HCT116 (cell line): ENCODE measurements at places on chromosomes 16 and 17. TPM values are rescaled to one million over a fixed set of nuclear protein-coding genes. Genes with fewer than 3 reads are reported as not detected.

The ITGA2B gene
- total RNA-seq: 7.6 TPM

DNA sequence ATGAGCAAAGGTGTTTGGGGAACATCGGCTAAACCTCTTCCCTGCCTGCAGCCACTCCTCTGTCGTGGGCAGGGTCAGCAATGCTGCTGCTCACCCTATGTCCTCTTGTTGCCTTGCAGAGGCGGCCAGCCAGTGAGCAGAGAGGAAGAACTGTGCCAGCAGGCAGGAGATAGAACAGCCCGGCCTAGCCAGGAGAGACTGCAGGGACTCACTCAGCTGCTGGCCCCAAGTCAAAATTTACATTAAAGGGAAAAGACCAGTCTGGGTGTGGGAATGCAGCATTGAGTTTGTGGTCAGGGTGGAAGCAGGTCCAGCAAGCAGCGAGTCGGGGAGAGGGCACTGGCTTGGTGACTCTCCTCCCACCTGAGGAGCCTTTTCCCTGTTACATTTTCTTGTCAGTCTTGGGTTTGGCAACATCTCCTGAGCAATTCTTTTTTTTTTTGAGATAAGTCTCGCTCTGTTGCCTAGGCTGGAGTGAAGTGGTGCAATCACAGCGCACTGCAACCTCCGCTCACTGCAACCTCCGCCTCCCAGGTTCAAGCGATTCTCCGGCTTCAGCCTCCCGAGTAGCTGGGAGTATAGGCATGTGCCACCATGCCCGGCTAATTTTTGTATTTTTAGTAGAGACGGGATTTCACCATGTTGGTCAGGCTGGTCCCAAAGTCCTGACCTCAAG, 22.7 kb downstream of the LIG3 start:
- DNase-seq: no peak

- DNase-seq: no peak
Measured at GRCh38 chr17:50618941-50619340, 15.7 kb upstream of the ABCC3 start.

- DNase-seq: no peak
Measured at GRCh38 chr17:7927596-7927995, 2.1 kb downstream of the KCNAB3 start.

GRCh38 chr17:58334661-58335060, 6.1 kb upstream of the TSPOAP1 start:
- no peak for DNase-seq

GRCh38 chr16:71930013-71930563, 34.8 kb downstream of the IST1 start:
- DNase-seq: no peak

- DNase-seq: no peak
Measured at GRCh38 chr17:4142107-4142900, 526 bp downstream of the ZZEF1 start.

- DNase-seq: no peak
Measured at GRCh38 chr16:73915935-73916334, 380.7 kb upstream of the PSMD7 start.

GRCh38 chr16:27238591-27238990, 30.0 kb downstream of the NSMCE1 start:
- no peak for DNase-seq

GRCh38 chr16:57600048-57600835, 28.2 kb upstream of the ADGRG1 start:
- peak; percentile 47 for DNase-seq

The IFI35 gene
- total RNA-seq: 14.8 TPM

DNA sequence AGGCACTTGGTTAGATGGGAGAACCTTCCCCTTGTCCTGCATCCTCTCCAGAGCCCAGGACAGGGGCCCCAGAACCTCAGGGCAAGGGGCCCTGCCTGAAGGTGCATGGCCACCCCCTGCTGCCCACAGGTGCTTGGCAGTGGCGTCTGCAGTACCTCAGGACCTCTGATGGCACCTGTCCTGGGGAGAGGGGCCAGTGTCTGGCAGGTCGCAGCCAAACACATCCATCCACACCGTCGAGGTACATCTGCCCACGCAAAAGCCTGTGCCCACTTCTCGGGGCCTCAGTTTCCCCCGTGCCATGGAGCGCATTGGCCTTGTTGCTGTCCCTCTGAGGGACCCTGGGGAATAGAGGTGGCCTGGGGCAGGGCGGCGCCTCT, 9.3 kb downstream of the MAP2K3 start:
- no peak for DNase-seq

DNA sequence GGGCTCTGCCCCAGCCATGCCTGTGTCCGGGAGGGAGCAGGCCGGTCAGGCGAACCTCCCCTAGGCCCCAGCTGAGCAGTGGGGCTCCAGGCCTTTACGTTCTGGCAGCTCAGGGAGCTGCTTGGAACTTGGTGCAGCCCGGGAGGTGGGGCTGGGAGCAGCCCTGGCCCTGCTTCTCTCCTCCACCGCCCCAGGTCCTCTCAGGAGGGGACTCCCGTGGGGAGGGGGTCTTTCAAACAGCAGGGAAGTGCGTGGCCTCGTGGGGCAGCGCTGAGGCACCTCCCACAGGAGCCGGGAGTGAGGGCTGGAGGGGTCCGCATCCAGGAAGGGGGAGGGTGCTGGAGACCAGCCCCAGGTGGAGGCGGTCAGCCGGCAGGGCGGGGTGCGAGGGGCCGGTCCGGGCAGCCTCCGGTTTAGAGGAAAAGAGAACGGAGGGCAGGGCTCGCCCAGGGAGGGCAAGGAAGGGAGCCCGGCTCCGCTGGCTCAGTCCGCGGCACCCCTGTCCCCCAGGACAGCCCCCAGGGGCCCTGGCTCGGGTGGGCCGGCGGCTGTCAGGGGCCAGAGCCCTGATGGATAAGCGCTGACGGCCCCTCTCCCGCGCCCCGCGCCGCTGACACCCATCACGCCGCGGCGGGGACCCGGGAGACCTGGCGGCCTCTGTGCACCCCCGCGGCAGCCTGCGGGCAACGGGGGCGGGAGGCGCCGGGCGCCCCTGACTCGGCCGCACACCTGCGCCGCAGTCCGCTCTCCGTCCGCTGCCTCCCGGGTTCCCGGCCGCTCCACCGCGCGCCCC, 587 bp upstream of the PRR35 start:
- no peak for DNase-seq

DNA sequence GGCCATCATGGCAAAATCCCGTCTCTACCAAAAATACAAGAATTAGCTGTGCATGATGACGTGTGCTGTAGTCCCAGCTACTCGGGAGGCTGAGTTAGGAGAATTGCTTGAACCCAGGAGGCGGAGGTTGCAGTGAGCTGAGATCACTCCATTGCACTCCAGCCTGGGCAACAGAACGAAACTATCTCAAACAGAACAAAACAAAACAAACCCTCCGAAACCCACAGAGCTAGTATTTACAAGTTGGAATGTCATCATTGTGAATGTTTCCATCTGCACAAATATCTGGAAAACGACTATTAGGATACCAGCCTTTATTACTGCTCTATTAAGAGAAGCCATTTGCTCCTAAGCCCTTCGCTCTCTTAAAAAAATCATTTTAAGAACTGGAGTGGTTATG, 26.0 kb downstream of the SMARCE1 start:
- no peak for DNase-seq

DNA sequence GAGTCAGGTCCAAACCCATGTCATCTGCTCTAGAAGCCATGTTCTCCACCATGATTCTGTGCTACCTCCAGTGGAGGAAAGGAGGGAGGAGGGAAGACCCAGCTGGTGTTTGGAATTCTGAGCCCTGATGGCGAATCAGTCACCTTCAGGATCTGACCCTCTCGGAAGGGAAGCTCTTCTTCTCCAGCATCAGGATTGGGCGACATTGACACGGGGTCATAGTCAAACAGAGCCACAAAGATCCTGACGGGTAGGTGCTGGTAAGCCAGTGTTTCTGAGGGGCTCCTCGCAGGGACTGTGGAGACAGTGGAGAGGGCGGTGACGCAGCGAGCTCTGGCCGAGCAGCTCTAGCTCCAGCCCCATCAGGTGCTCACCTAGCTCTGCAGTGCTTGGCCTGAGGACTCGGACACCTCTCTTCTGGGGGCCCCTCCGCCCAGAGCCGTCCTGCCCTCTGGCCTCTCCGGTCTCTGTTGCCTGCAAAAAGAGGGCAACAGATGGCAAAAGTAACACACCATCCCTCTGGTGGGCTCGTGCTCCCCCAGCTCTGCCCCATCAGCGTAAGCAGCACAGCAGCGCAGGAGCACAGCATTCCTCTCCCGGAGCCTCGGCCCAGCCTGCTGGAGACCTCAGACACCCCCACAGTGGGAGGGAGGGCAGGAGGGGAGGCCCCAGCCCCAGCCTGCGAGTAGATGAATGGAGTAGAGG, 21.0 kb downstream of the TSPOAP1 start:
- no peak for DNase-seq

- DNase-seq: no peak
Measured at GRCh38 chr17:41710472-41711090, 1.6 kb upstream of the GAST start.

DNA sequence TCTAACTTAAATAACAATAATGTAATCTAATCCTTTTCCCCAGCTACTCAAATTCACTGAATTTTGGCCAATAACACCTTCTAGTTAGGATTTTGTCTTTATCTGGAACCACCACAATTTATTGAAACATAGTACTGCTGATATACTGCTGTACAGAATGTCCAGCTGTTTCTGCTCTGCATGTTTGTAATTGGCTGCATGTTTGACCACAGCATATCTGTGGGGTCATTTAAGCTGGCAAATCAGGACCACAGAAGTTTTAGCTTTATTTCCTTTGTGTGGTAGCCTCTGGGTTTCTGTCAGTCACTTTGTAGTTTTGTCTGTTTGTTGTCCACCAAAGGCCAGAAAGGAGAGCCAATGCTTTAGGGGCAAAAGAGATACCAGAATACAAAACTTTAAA, 22.2 kb upstream of the RAB11FIP4 start:
- DNase-seq: no peak

DNA sequence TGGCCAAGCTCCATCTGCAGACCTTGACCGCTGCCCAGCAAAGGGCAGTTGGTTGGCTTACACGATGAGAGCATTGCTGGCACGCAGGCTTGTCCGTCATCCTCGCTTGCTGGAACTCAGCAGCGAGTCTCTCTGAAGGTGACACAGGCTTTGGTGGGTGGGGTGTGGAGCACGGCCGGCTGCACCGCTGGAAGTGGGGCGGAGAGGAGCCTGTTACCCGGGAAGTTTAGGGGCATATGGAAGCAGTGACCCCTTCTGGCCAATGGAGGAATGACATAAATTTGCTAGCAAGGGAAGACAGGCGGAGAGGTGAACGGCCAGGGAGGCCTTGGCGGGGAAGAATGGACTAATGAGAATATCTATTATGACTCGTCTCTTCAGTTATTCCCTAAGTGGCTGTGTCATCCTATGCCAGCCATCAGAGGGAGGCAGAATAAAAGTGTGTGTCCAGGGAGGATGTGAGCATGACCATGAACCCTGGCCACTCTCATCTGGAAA, 65.9 kb upstream of the SDK2 start:
- peak; percentile 67 for DNase-seq

GRCh38 chr16:86734543-86735460, 156.5 kb downstream of the FOXL1 start:
- no peak for DNase-seq

DNA sequence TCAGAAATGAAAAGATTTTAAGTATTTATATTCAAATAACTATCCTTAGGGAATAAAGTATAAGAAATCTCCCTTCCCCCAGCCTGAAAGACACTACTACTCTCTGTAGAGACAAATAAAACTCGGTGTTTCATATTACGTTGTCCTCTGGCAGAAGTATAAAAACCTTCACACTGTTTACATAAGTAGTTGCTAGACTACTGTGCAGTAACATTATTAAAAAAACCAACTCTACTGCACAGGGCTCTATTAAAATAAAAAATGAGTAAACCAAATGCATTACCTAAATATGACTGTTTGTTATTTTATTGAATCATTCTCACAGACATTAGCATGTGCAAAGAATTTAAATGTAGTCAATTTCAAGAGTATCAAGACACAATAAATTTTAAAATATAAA, 67.4 kb downstream of the MED13 start:
- DNase-seq: no peak

The SGCA gene
- 0.37 TPM for total RNA-seq

- no peak for DNase-seq
Measured at GRCh38 chr17:67636834-67637520, 80.8 kb upstream of the NOL11 start.

DNA sequence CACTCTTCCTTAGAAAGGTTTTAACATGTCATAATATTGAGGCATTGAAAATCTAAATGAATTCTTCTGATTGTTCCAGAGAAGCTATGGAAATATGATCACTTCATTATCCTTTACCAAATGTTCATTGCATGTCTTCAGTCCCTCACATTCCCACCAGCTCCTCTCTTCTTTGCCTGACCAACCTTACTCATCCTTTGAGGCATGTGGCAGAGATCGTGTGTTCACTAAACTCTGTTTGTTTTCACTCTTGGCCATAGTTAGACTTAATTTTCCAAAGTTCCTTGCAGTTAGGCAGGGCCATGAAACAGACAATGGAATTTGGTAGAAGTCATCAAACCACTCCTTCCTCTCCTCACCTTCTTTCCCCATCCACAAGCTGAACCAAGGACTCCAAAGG, 266.5 kb upstream of the HSBP1 start:
- DNase-seq: no peak

GRCh38 chr17:67227488-67227887, 17.5 kb downstream of the HELZ start:
- DNase-seq: no peak

The KRT26 gene
- total RNA-seq: not detected

GRCh38 chr16:89080196-89080853, 13.3 kb upstream of the ACSF3 start:
- DNase-seq: no peak

- no peak for DNase-seq
Measured at GRCh38 chr16:55690841-55691240, 35.1 kb downstream of the SLC6A2 start.

- no peak for DNase-seq
Measured at GRCh38 chr16:31471875-31472708, at the start of gene TGFB1I1. Gene TGFB1I1 (plus strand): TSS chr16:31472152. CDS start chr16:31472189, 37 bp downstream.

The PMFBP1 gene
- 5.6 TPM for total RNA-seq

- DNase-seq: no peak
Measured at GRCh38 chr17:76082326-76083251, 3.6 kb downstream of the ZACN start.

The ABCA10 gene
- 0.34 TPM for total RNA-seq

- DNase-seq: no peak
Measured at GRCh38 chr17:74432766-74433391, 991 bp downstream of the GPRC5C start.
